ENCODE measurements at places on chromosomes 12 and 14.

GRCh38 chr12:65892841-65893251 is 68.6 kb downstream of the HMGA2 start:
- no peaks in the 10 kb centered on the region for H3K27me3 ChIP-seq
- DNase-seq, result no peak

DNA sequence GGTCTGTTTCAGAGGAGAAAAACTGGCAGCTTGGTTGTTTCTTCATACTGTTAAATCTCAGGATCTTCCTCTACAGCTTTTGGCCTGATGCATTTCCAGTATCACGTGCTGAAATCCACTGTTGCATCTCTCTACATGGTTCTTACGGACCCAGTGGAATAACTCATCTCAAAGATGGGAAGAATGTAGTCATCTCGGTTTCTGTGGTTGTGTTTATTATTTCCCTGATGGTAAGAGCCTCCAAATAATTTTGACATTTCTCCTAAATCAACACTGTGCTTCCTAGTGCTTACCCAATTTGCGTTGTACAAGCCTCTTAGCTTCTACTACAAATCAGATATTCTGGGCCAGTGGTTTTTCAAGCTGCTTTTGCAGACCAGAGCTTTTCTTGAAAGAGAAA is 812.8 kb downstream of the C12orf50 start:
- H3K27me3 ChIP-seq, result no peaks in the 10 kb centered on the region
- H3K4me1 ChIP-seq, result no peaks in the 10 kb centered on the region
- H3K36me3 ChIP-seq, result no peaks in the 10 kb centered on the region
- no peak for DNase-seq
- H3K27ac ChIP-seq, result no peak overlapping the region

DNA sequence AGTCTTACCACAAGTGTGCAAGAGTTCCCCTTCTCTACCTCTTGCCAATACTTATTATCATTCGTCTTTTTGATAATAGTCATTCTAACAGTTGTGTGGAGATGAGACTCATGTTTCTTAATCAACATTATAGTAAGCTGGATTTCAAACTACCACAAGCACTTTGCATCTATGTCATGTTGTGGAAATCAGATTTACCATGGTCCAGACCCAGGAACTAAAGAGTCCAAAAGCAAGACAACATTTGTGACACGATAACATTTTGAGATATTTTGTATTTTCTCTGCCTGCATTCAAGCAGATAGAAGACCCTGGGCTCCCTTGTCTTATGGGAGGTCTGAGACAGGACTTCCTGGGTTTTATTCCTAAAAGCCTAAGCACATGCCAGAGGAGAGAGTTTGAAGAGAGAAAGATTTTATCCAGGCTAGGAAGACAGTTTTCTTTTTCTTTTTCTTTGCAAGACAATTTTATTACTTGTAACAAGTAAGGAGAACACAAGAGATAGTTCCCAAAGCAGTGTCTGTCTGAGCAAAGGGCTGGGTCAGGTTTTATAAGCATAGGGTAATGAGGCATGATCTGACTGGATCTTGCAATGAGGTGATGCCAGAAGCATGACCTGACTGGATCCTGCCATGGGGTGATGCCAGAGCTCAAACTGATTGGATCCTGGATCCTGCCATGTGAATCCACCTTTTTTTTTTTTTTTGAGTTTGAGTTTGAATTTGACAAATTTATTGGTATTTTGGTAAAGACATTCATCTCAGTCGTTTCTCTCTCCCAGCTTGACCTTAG is 180.5 kb upstream of the HMGA2 start:
- H3K4me3 ChIP-seq, result no peak overlapping the region
- no peak overlapping the region for H3K27ac ChIP-seq
- DNase-seq, result no peak
- H3K36me3 ChIP-seq, result no peaks in the 10 kb centered on the region
- H3K27me3 ChIP-seq, result peaks cover 2% of the 10 kb centered on the region
- H3K4me1 ChIP-seq, result no peaks in the 10 kb centered on the region

DNA sequence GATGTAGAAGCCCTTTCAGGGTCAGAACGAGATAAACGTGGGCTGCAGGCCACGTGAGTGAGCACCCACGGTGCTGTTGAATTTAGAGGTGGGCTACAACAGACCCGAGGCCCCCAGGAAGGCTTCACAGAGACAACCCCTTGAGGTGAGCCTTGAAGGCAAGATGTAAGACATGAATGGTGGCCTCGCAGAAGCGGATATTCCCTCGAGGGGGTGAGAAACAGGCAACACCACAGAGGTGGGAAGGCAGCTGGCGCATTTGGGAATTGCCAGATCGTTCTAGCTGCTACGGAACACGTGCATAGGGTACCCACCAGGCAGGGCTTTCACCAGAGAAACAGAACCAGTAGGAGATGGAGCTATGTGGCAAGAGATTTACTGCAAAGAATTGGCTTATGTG is 22.6 kb upstream of the ATP2A2 start:
- no peaks in the 10 kb centered on the region for H3K36me3 ChIP-seq
- no peaks in the 10 kb centered on the region for H3K27me3 ChIP-seq
- H3K27ac ChIP-seq, result no peak overlapping the region
- no peaks in the 10 kb centered on the region for H3K4me1 ChIP-seq
- no peak for DNase-seq
- H3K4me3 ChIP-seq, result no peak overlapping the region

GRCh38 chr12:19440916-19441315 is 1.6 kb downstream of the AEBP2 start:
- no peak for DNase-seq
- no peaks in the 10 kb centered on the region for H3K36me3 ChIP-seq
- H3K27ac ChIP-seq, result peak overlapping the region; percentile 83

GRCh38 chr12:102954134-102954533 is 3.3 kb upstream of the ASCL1 start:
- no peak overlapping the region for H3K4me3 ChIP-seq
- no peak overlapping the region for H3K27ac ChIP-seq
- H3K4me1 ChIP-seq, result no peaks in the 10 kb centered on the region
- no peak for DNase-seq
- H3K27me3 ChIP-seq, result peaks cover 28% of the 10 kb centered on the region

DNA sequence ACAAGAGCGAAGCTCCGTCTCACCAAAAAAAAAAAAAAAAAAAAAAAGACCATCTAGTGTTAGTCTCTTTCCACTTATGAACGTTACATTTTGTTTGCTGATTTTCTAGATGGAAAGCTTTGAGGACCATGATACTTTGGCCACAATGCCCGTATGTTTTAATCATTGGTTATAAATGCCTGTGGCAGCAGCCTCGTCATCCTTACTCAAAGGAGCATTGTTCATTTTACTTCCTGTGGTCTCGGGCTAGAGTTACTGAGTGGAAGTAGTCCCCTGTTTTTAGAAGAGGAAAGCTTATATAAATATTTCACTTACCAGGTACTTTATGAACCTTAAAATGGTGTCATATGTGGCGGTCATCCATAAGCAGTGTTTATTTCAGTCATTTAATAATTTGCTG is 359.9 kb downstream of the AEBP2 start:
- DNase-seq, result no peak
- no peak overlapping the region for H3K4me3 ChIP-seq
- H3K27ac ChIP-seq, result no peak overlapping the region
- no peaks in the 10 kb centered on the region for H3K36me3 ChIP-seq
- H3K27me3 ChIP-seq, result no peaks in the 10 kb centered on the region
- H3K4me1 ChIP-seq, result peaks cover 3% of the 10 kb centered on the region

DNA sequence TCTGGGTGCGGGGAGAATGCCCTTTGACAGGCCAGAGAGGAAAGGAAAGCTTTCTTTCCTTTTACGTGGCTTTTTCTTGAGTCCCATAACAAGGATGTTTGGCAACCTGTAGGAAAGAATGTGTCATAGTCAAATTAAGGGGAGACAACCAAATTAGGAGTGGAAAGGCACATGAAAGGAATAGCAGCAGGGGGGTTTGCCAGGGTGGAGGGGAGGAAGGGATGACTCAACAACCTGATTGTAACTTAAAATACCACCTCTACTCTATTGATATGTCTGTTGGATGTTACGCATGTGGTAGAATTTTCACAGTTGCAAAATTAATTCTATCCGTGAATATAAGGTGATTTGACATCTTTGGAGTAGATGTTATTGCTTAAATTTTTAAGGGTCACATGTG is 28.5 kb upstream of the MYBPC1 start:
- no peaks in the 10 kb centered on the region for H3K27me3 ChIP-seq
- no peak for DNase-seq
- no peak overlapping the region for H3K4me3 ChIP-seq
- no peaks in the 10 kb centered on the region for H3K36me3 ChIP-seq
- no peak overlapping the region for H3K27ac ChIP-seq

- no peak for DNase-seq
- H3K27ac ChIP-seq, result no peak overlapping the region
- H3K36me3 ChIP-seq, result no peaks in the 10 kb centered on the region
Measured at GRCh38 chr14:47526591-47527244, 148.7 kb downstream of the MDGA2 start.
